Hematopoietic multipotent progenitor cell treated with erythropoietin and hydrocortisone succinate and interleukin-3 and kit ligand, for 6 days (in vitro differentiated cells): ENCODE measurements at places on chromosomes 7 and 10.

GRCh38 chr7:3673524-3673923 lies 372.5 kb downstream of the SDK1 start:
- peak; percentile 8 for DNase-seq

GRCh38 chr7:142817506-142817905 lies 37.4 kb upstream of the EPHB6 start:
- DNase-seq, result no peak

DNA sequence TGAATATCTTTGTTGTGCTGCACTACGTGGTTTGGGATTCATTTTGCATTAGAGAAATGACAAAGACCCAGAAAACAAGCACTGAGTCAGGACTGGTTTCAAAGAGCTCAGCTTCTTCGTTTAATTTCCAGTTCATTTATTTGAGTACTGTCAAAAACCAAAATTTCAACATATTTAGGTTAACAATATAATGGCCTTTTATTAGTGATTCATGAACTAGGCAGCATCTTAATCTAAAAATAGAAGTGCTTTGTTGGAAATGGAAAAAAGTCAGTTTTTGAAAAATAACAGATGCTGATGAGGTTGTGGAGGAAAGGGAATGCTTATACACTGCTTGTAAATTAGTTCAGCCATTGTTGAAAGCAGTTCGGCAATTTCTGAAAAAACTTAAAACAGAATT lies 856.4 kb downstream of the LRMDA start:
- no peak for DNase-seq

DNA sequence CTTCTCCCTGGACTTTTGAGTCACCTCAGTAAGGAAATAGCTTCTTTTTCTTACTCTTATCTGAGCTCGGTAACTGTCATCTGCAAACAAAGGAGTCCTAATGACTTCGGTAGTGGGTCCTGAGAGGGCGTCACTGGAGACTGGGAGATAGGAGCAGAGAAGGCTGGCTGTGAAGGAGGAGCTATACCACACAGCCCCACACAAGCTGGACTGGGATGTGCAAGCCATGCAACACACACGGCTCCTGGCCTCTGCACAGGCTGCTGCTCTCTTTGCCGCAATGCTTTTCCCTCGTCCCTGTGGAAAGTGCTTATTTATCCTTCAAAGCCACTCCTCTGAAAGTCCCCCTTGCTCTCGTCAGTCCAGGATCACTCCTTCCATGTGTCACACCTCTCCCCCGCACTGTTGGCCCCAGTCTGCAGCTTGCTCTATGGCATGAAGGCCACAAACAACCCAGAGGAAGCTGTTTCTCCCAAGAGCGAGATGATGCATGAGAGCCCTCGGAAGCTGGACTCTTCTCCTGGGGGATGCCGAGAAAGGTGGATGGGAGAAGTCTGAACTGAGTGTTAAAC lies 14.9 kb downstream of the TMEM273 start:
- no peak for DNase-seq

GRCh38 chr7:114710499-114710898 lies 211.4 kb upstream of the MDFIC start:
- DNase-seq, result no peak

DNA sequence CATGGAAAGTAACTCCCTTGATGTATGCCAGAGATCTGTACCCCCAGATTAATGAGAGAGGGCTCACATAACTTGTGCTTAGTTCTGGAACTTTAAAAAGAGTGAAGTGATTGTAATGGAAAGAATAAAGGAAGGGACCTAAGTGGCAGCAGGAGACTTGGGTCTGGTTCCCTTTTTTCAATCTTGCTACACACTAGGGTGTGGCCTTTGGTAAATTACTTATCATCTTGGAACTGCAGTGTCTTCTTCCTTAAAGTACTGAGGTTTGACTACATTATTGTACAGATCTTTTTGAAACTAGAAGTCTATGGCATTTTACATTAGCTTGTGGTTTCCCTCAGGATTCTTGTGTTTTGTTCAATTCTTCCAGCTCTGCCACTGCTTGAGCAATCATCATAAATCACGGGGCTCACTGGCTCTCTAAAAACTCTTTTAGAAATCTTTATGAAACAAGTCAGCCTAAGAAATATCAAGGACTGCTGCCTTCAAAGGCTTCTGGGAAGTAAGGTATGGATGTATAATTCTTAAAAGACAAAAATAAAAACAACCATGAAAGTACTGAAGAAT lies 22.5 kb upstream of the CHRM2 start:
- peak; percentile 14 for DNase-seq

GRCh38 chr10:31770307-31770902 lies 158.2 kb downstream of the ARHGAP12 start:
- DNase-seq, result peak; percentile 70

DNA sequence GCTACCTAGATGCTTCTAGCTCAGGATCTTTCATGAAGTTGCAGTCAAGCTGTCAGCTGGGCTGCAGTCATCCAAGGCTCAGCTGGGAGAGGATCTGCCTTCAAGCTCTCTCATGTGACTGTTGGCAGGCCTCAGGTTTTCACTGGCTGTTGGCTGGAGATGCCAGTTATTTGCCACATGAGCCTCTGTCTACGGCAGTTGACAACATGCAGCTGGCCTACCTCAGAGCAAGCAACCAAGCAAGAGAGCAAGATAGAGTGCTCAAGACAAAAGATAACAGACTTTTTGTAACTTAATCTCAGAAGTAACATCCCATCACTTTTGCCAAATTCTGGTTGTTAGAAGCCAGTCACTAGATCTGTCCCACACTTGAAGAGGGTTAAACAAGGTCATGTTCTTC lies 125.8 kb downstream of the TPST1 start:
- DNase-seq, result peak; percentile 48

DNA sequence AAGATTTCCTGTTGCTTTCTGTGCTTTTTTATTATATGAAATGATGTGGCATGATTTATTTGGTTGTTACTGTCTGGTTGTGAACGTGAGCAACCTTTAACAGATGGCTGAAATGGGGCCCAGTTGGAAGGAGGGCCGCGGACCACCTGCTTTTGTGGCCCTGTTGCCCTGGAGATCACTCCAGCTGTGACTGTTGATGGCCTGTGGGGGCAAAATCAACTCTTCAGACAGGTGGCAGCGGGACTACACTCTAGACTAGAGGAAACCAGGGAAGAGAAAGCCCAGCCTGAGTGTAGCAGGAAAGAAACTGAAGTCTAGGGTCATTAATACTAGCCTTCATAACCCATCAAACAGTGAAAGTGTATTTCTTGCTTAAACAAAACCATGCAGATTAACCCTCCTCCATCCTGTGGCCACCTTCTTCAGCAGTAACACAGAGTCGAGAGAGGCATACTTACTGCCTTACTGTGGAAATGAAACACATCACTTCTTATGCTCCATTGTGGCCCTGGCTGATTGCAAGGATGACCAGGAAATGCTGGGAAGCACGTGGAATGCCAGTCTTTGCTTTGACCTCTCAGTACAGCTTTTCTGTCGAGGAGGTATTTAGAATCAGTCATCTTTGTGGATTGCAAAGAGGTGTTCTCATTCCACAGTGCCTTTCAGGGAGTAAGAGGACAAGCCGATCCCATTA lies 80.5 kb downstream of the CCNY start:
- DNase-seq, result no peak

- no peak for DNase-seq
These were observed 267.7 kb downstream of the ELMO1 start for GRCh38 chr7:37180828-37181549.

GRCh38 chr10:7795605-7796004 lies 7.6 kb downstream of the ATP5F1C start:
- peak; percentile 57 for DNase-seq

DNA sequence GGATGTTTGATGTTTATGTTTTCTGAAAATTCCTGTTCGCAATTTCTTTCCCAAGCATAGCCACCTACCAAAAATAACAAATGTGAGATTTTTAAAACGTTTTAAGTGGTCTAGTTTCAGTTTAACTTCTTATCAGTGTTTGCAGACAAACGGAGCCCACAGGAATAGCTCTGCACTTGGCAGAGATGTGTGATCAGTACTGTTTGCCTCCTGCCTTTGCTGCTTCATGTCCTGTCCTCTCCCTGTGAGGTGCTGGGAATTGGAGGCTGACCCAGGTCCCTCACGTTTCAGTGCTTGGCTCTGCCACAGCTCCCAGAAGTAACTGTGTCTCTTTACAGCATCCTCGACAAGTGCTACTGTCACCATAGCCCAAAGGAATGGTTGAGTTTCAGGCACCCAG lies 1.2 kb downstream of the UCN3 start:
- DNase-seq, result peak; percentile 78

- no peak for DNase-seq
These were observed 3.3 kb downstream of the ITGB1 start for GRCh38 chr10:32954545-32955298.

DNA sequence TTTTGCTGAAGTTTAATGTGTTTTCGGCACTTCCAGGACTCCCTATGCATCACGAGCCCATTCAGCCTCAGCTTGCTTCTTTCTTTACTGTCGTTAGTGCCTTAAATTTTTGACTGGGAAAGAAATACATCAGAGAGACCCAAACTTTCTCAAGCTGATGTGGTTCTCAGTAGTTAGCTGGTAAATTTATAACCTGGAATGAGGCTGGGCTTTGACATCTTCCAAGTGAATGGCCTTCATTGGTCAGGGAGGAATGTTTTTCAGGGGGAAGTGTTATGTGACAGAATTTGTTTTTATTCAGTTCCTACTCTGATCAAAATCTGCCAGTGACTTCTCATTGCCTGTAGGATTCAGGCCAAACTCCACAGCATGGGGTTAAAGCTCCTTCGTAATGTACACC lies 296.9 kb downstream of the SORCS3 start:
- DNase-seq, result no peak

GRCh38 chr10:59433720-59434428 lies 71.5 kb upstream of the FAM13C start:
- DNase-seq, result no peak

GRCh38 chr7:51269911-51270310 lies 46.7 kb downstream of the COBL start:
- DNase-seq, result no peak

- DNase-seq, result no peak
These were observed 77.6 kb downstream of the ETV1 start for GRCh38 chr7:13911909-13912308.

- no peak for DNase-seq
These were observed 715.2 kb downstream of the SUGCT start for GRCh38 chr7:40850017-40850416.

DNA sequence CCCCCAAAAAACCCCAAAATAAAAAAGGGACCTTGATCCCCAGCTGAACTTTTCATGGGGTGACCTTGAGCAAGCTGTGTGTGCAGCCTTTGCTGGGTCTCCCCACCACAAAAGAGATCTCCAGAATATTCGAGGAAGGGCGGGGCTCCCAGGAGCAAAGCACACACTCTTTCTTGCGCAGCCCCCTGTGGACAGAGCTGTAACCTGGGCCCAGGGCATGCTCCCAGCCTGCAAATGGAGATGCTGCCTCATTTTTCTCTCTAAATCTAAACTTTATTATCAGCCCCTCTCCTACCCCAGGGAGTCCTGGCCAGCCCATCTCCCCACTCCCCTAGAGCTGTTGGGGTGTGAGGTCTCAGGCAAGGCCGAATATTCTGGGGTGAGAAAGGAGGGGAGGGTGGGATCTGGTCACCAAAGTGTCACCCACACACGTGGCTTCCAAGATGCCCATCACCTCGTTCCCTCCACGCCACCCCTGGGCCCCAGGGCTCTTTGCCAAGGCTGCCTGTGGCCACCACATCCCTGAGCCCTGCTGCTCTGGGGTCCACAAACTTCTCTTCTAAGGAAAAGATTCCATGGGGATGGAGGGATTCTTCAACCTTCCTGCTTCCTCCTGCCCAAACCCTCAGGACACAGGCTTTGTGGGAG lies 1.7 kb upstream of the CALML3 start:
- no peak for DNase-seq

DNA sequence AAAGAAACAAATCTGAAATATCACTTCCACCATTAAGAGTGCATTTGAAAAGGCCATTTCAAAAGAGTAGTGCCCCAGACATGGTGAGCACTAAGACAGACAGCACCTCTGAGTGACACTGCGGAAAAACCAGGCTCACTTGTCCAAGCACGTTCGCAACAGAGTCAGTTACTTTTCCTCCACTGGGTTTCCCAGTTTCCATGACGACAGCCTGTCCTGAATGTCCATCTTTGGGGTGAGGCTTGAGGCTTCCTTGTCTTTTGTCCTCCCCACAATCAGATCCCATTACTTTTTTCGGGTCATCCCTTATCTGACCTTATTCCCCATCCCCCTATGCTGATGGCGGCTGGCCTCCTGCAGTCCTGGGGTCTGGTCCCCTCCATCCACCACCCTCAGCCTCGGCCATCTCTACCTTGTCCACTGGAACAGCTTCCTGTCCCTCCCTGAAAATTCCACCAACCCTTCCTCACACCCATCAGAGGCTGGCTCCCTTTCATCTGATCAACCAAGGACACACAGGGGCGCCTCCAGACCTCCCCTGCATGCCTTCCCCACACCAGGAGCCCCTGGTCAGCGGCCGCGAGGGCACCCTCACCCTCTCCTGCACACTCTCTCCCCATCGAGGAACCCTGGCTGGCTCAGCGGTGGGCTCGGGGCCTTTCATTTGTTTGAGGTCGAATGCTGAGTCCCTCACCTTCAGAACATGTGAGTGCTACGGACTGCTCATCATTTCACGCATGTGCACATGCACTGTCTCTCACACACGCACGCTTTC lies 363.6 kb downstream of the DNAJB6 start:
- DNase-seq, result no peak

DNA sequence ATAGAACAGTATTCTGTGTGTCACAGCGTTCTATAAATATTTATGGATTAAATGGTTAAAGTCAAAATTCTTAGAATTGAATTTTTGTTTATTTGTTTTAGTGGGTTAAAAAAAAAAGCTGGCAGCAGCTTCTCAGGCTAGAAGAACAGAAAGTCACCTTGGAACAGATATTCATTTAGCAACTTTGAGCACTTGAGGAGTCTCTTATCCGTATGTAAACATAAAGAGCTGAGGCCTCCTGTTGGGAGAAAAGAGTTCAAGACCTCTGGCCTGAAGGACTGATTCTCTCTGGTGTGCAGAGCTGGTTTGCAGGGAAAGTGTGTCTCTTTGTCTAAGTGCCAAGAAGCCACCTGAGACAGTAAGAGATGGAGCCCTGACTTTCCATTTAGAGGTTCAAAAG lies 109.9 kb downstream of the HERPUD2 start:
- no peak for DNase-seq

- DNase-seq, result no peak
These were observed 157.3 kb downstream of the LRRC4 start for GRCh38 chr7:127873715-127874636.

GRCh38 chr10:86087716-86088115 lies 278.9 kb downstream of the GRID1 start:
- DNase-seq, result no peak

GRCh38 chr10:20970708-20971107 lies 73.6 kb upstream of the NEBL start:
- no peak for DNase-seq

DNA sequence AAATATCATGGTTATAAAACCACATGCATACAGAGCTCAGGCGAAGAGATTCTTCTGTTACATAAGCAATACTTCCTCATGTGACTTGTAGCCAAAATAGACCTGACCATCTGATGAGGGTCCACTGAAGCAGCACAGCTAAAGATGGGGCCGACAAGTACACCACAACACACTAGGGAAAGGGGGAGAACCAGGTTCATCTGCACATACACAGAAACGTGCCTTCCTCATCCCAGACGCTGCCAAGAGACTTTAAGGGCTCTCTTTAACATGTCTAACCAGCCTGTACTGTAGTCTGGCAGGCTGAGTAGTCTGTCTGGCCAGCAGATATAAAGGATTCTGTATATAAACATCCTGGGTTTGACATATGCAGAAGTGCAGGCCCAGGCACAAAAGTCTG lies 30.3 kb downstream of the ERCC6 start:
- no peak for DNase-seq

- no peak for DNase-seq
These were observed 196.3 kb downstream of the LSM5 start for GRCh38 chr7:32293833-32294232.

GRCh38 chr7:7159063-7159658 lies 23.2 kb upstream of the C1GALT1 start:
- DNase-seq, result peak; percentile 36

- DNase-seq, result no peak
These were observed 1.4 kb upstream of the C7orf57 start for GRCh38 chr7:48033922-48034321.
